AG20443 (cell line): ENCODE measurements at places on chromosomes 12 and 14.
A peak's percentile ranks its signal among the peaks of the same experiment; 100 is the strongest.

GRCh38 chr14:50599700-50600444, 39.9 kb downstream of the ATL1 start:
- DNase-seq = peak; percentile 33

DNA sequence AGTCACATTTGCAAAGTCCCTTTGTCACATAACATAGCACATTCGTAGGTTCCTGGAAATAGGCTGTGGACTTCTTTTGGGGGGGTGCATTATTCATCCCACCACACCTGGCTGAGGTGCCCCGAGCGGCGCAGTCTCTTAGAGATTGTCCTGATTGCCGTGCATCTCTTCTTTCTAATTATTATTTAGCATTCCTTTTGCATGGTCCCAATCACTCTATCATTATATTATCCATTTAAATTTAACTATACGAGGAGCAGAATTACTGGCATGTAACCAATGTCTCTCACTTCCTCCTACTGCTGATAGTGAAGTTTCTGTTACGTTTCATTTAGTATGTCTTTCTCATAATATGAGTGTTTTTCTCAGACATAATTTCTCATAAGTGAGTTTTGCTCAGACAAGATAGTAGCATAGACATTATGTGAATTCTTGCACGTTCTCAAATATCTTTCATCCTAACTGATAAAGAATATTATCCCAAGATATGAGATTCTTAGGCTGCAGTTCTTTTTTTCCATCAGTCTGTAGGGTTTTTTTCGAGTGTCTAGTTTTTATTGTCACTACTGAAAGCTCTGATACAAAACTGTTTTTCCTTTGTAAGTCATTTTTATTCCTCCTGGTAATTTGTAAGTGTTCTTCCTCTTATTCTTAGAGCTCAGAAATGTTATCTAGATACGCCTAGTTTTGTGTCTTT, 444.3 kb downstream of the NELL2 start:
- DNase-seq = no peak

DNA sequence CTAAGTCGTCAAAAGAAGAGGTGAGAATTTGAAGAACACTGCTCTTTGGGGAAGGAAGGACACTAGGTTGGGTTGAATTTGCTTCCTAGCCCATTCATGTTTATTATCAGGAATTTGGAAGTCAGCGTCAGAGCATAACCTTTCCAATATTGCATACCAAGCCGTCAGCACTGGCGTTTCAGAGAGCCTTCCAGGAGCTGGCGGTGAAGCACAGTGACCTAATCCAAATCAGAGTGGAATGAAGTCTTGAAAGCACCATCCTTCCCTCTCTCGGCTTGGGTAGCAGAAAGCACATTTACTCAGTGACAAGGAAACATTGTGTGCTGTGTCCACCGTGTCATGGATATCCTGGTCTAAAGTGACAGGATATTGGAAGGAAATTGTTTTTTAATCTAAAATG, 240.3 kb upstream of the PELI2 start:
- DNase-seq = peak; percentile 54

GRCh38 chr14:62179367-62180018, 417.3 kb downstream of the SNAPC1 start:
- peak; percentile 79 for DNase-seq

DNA sequence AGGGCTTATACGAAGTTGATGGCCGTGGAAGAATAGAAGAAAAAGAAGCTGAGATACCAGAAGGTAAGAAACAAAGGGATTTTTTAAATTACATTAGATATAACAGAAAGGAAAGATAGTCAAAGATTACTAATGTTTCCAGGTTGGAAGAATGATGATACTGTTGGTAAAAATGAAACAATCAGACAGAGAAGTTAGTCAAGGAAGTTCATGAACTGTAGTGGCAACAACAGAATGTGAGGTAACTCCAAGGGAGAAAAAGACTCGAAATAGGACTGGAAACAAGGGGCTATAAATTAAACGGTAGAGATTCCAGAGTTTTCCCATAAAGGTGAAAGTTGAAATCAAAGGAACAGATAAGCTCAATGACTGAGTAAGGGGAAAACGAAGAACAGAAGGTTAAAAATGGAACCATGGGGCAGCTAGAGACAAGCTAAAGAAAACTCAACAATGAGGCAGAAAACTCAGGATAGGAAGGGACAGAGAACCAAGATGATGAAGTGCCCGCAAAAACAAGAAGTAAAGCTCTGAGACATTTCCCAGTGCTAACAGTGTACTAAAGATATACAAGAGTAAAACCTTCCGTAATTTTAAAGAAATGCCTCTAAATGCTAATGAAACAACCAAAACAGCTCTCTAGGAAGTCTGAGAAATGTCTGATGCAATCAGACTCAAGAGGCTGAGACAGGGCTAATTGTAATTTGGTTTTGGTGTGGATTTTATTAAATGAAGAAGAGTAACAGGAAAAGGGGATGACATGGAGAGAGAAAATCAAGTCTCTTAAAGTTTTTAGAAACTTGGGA, 70.0 kb downstream of the PPP2R5E start:
- DNase-seq = no peak

GRCh38 chr14:95319312-95320077, at the start of gene CLMN:
TSS of gene CLMN (minus strand) at chr14:95319908. CDS start at chr14:95319792, 116 bp downstream.
- peak; percentile 85 for DNase-seq

- DNase-seq = no peak
Observed at GRCh38 chr12:68450947-68451260, 118.7 kb upstream of the MDM1 start.

- no peak for DNase-seq
Observed at GRCh38 chr12:63078906-63079305, 72.1 kb downstream of the AVPR1A start.

DNA sequence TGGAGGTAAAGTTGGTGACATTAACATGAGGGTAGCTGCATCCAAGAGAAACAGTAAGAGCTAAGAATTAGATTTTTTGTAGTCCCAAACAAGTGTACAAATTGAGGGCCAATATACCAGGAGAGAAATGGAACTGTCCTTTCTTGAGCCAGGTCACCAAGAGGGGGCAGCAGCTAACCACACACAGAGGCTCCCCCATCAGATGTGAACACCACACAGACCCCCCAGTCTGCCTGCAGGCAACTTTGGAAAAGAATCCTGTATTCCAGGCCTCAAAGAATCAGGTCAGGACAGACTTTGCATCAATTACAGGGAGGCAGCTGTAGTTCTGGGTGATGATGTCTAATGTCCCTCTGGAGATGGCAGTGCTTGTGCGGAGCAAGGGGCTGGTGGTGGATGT, 77.9 kb downstream of the SPTB start:
- DNase-seq = peak; percentile 48

GRCh38 chr14:105153331-105153731, 15.2 kb downstream of the JAG2 start:
- no peak for DNase-seq

- peak; percentile 22 for DNase-seq
Observed at GRCh38 chr14:61965030-61965745, 203.0 kb downstream of the SNAPC1 start.

GRCh38 chr12:67541625-67541991, 106.9 kb upstream of the DYRK2 start:
- no peak for DNase-seq

DNA sequence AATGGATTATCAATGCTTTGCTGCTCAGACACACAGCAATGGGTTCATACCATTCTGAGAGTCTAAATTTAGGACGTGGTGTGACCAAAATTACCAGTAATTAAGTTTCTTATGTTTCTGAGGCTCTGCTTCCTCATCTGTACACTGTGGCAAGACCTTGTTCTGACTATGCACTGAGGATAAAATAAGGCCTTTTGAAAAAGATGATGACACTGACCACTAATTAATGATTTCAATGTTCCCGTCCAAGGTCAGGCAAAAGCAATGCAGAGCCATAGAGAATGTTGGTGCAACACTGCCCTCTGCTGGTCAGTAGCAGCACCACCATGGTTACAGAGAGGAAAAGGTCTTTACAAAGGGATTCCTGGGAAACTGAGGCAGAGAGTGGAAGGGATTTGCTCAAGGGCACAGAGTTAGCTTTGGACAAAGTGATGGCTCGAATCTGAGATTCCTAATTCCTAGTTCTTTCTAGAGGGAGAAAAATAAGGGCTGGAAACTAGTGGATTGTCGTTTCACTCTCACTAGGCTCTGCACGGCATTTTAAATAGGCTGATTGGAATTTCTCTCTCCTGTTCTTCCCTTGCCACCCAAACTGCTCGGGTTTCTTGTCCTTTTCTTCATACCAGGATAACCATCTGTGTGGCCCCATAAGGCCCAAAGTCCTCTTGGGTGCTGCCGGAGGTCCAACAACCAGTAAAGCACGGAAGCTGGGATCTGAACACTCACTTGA, 22.3 kb upstream of the P2RX7 start:
- DNase-seq = peak; percentile 83

DNA sequence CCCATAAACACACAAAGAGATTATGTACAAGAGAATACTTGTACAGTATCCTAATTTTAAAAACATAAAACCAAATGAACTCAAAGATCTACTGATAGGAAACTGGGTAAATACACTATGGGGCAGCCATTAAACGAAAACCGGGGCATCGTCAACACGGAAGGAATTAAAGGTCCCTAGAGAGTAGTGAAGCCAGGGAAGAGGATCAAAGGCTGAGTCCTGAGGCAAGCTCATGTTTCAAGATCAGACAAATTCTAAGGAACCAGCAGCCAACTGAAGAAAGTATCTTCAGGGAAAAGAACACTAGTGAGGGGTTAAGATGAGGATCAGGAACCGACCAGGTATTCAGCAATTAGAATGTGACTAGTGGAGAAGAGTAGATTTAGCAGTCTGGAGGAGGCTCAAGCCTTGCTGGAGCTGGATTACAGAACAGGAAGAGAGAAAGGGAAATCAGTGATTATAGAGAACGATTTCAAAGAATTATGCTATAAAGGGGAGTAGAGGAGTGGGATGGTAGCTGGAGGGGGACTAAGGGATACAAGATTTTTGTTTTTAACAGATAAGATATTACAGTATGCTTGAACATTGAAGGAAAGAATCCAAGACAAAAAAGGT, 23.7 kb downstream of the SEL1L start:
- no peak for DNase-seq

- DNase-seq = peak; percentile 96
Observed at GRCh38 chr12:48995086-48995879, 3.9 kb downstream of the DDN start.

DNA sequence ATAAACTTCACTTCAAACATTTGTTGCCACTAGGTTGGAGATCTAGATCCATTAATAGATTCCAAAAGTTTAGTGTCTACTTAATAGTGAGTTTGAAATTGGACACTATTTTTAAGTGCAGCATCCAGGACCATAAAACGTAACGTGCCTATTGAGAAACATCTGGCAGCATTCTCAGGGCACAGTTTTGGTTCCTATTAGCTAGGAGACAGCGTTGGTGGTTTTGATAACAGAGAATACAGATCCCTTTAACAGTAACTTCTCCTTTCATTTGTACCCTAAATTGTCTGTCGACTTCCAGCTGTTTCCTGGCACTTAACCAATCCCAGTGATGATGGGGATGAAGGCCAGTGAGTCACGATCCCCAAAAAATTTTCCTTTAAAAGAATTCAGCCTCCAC, 25.8 kb downstream of the KCNK10 start:
- DNase-seq = no peak

- peak; percentile 92 for DNase-seq
Observed at GRCh38 chr14:89040460-89041256, 216.2 kb downstream of the TTC8 start.

DNA sequence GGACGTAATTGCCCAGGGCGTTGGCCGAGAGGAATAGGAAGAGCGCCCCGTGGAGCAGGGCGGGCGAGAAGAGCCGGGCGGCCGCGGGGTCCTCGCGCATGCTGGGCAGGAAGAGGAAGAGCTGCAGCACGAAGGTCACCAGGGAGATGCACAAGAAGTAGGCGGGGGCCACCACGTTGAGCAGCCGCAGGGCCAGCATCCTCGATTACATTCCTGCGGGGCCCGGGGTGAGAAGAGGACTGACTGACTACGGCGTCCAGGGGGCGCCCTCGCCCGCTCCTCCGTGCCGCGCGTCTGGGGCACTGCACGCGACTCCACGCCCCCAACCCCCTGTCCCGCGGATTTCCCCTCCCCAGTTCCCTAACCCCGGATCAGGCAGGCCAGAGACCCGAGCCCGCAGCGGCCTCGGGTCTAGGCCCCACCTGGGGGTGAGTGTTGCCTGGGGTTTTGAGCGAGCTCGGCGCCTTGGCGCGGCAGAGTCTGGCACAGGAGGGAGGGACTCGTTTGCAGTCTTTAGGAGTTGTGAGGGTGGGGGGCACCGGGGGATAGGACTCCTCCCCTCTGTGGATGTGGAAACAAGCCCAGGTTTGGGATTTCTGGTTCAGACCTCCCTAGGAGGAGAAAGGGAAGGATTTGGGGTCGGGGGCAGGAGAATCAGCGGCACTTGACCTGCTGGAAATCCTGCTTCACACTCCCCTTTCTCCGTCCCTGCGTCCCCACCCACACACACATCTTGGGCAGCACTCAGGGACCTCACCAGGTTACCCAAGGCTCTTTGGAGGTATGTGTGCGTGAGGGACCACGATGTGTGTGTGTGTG, 1.8 kb downstream of the ZDHHC22 start:
- DNase-seq = peak; percentile 71

GRCh38 chr14:76887191-76887590, 61.0 kb downstream of the LRRC74A start:
- DNase-seq = peak; percentile 70

DNA sequence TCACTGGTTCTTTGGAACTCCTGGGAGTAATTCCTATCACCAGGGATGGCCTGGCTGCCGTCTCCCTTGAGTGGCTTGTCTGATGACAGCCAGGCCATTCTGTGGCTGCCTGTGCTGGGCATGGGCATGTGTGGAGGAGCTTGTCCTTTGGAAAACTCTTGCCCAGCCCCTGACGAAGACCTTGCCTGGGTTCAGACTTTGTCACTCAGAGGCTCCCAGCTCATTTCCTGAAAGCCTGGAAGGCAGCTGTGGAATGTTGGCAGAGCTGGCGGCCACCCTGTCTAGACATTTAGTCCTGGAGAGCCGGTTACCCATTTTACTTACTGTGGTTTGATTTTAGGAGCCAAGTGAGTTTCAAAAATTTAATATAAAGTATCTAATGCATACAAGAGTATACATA, 34.0 kb downstream of the TUNAR start:
- no peak for DNase-seq

DNA sequence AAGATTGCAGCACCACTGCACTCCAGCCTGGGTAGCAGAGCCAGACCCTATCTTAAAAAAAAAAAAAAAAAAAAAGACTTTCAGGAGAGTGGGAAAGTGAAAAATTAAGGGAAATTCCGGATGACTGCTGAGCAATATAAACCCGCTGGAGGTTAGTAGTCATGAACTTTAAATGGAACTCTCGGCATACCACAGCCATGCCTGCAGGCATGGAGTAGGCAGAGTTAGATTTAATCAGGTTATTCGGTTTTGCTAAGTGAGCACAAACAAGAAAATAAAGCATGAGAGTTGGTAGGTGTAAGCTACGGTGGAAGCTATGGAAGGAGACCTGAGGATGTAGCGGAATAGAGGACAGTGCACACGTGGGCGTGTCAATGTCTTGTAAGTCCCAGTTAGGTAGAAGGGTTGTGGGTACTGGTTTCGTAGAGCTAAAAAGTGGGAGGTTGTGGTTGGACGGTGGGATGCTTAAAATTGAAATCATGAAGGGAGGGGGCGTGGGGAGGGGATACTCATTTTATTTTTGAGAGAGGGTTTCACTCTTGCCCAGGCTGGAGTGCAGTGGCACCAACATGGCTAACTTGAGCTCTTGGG, 11.8 kb upstream of the TUBA1C start:
- no peak for DNase-seq

GRCh38 chr14:78131616-78132015, 38.6 kb upstream of the NRXN3 start:
- DNase-seq = no peak

GRCh38 chr12:54563787-54564186, 14.4 kb downstream of the PDE1B start:
- DNase-seq = no peak
